ENCODE measurements at places on chromosomes 7 and 10. TPM values are rescaled to one million over a fixed set of nuclear protein-coding genes. Genes with fewer than 3 reads are reported as not detected.

- H3K36me3 ChIP-seq: no peaks in the 10 kb centered on the region
- DNase-seq: no peak
- H3K4me3 ChIP-seq: peak overlapping the region; percentile 79
Observed at GRCh38 chr10:99523251-99523773, 9.4 kb upstream of the NKX2-3 start.

- no peaks in the 10 kb centered on the region for H3K4me1 ChIP-seq
- H3K36me3 ChIP-seq: no peaks in the 10 kb centered on the region
- H3K27ac ChIP-seq: no peak overlapping the region
Observed at GRCh38 chr7:150311711-150312110, 11.4 kb upstream of the LRRC61 start.

- no peak overlapping the region for H3K27ac ChIP-seq
- no peak for DNase-seq
- H3K4me1 ChIP-seq: no peaks in the 10 kb centered on the region
Observed at GRCh38 chr10:118596426-118597124, 1.1 kb upstream of the PRLHR start.

Gene CEP55
- 45.7 TPM for total RNA-seq

Gene PLCE1
- total RNA-seq: 0.06 TPM

Gene CREB5
- total RNA-seq: not detected
